Dermis microvascular lymphatic vessel endothelial cell (primary cell): ENCODE measurements at places on chromosomes 7 and 10.

GRCh38 chr7:151426904-151427704 is 12.8 kb downstream of the CRYGN start:
- no peak for DNase-seq

DNA sequence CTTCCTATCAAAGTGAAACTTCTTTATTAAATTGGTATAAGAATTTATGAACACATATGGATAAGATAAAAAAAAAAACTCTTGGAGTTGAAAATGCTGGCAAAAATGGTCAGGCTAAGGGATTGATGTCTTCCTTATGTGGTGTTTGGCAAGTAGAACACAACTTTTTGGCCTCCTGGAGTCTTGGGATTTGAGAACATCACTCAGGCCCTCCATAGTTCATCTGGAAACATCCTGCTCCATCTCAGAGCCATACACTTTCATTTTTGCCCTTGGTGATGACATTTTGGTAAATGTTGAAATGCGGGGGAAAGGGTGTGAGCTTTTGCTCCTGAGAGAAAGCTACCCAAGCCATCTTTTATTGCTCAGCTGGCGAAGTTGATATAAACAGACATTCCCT is 27.5 kb upstream of the BTBD16 start:
- no peak for DNase-seq

DNA sequence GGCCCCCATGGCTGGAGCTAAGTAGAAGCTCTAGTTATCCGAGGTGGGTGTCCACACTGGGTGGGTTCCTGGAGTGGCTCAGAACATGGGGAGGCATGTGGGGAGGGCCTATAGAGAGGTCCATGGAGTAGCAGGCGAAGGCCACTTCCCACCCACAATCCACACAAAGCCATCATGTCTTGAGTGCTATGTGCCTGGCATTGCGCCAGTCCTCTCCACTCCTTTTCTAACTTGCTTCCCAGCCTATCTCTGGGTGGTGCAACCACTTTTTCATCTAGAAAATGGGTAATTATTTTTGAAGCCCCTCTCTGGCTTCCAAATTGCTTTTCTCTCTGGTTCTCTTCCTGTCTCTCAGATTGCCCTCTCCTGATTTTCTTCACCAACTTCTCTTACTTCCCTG is 263.6 kb downstream of the PHTF2 start:
- no peak for DNase-seq

- DNase-seq, result no peak
Observed at GRCh38 chr7:149569025-149569725, 71.6 kb upstream of the ZNF746 start.

DNA sequence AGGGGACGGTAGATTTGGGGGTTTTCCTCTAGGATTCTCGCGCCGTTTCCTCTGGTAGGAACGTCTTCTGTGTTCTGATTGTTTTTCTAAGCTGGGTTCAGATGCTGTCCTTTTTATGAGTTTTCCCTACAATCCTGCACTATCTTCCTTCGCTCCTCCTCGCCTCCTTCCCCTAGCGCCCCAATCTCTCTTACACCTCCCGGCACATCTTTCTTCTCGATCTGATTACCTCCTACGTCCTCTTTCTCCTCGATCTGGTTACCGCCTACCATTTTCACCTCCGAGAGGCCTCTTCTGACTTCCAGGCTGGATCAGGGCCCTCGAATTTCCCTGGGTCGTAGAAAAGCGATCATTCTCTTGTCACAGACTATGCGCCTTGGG is 413 bp downstream of the BUD31 start:
- no peak for DNase-seq
